Left cardiac atrium (tissue), 4 donors: ENCODE measurements at places on chromosomes 3 and 15. TPM values are rescaled to one million over a fixed set of nuclear protein-coding genes. Genes with fewer than 3 reads are reported as not detected.

- DNase-seq = peak; percentile 81
These were observed at the start of gene MTHFS for GRCh38 chr15:79896634-79897379. Gene MTHFS, minus strand, starts transcription at chr15:79897014. Its CDS starts 26 bp downstream, at chr15:79896988.

The IGSF11 gene
- 2.7 TPM for total RNA-seq

The FRMD4B gene
- total RNA-seq = 38.1 TPM

The WDR93 gene
- not detected for total RNA-seq

DNA sequence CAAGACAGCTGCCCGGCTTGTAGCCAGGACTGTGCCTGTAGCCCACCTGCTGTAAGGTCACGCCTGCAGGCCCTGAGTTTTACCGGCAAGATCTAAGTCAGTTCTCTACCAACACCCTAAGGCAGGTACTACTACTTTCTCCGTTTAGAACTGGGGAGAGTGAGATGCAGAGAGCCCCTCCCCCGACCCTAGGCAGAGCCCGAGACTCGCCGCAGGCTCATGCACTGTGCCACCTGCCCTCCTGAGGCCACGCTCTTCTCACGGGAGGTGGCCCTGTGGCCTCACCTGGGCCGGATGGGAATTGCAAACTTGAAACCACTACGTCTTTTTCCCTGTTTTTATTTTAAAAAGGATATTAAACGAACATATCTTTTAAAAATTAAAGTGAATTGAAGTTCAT is 36.9 kb upstream of the PCSK6 start:
- no peak for DNase-seq

DNA sequence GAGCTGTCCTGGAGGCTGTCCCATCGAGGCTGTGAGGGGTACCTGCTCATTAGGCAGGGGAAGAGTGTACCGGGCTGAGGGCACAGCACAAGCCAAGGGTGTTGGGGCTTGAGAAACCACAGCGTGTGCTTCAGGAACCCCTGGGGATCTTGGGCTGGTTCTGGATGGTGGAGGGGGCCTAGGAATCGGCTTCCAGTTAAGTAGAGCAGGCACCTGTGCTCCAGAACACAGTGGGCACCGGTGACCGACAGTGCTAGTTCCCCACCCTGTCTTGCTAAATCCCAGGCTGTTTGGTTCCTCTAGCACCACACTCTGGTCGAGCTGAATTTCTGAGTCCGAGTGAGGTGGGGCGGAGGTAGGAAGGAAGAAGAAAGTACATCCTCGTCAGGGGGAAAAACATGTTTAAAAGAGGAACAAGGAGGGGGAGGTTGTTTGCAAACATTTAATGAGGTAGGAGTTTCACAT is 29.1 kb downstream of the SLC6A6 start:
- DNase-seq = no peak

The NUDT16 gene
- 19.8 TPM for total RNA-seq

The AGTR1 gene
- 5.3 TPM for total RNA-seq

The SH3BP5 gene
- total RNA-seq = 21.7 TPM

The ALDH1A2 gene
- total RNA-seq = 24.4 TPM
